ENCODE measurements at places on chromosomes 1 and 21.

DNA sequence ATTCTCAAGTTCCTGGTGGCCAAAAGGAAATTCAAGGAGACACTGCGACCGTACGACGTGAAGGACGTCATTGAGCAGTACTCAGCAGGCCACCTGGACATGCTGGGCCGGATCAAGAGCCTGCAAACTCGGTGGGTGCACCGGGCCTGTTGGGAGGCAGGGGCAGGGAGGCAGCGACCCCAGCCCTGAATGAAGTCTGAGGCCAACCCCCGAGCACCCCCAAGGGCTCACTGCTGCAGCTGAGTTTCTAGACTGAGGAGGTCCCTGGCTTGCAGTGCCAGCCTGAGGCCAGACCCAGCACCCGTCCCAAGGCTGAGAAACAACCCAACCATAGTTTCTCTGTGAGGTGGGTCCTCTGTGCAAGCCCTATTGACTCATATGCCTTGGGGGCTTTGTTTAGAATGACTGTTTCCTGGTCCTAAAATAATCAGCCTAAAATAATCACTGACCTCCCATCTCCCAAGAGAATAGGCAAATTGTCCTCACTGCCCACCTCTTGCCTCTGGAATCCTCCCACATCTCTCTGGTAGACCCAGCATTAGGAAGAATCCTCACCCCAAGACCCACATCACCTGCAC lies 27.1 kb downstream of the CITED4 start:
- no peak for DNase-seq

GRCh38 chr1:59428828-59429227 lies 131.9 kb downstream of the FGGY start:
- DNase-seq = no peak

DNA sequence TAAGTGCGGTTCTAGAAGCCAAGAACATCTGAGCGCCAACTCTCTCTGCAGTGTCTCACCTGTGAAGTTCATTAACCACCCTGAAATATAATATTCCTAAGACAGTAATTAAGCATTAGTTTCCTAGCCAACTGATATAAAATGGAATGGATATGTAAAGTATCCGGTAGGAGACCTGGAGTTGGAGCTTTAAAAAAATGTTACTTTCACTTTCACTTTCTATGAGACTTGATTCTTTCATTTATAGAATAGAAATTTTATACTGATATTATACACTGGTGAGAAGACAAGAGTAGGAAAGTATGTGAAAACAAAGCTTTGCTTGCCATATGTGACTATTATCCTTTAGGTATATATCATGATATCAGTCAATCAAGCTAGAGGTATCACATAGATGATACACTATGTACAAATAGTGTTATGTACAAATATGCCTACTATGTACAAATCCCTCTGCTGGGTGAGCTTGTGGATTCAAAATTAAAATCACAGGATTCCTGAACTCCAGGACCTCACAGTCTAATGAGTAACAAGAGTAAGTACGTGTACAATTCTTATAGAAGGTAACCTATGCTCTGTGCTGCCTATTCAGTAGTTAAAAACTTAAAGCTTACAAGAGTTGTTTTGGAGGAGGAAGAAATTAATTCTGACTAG lies 934.2 kb downstream of the TTLL7 start:
- DNase-seq = no peak

DNA sequence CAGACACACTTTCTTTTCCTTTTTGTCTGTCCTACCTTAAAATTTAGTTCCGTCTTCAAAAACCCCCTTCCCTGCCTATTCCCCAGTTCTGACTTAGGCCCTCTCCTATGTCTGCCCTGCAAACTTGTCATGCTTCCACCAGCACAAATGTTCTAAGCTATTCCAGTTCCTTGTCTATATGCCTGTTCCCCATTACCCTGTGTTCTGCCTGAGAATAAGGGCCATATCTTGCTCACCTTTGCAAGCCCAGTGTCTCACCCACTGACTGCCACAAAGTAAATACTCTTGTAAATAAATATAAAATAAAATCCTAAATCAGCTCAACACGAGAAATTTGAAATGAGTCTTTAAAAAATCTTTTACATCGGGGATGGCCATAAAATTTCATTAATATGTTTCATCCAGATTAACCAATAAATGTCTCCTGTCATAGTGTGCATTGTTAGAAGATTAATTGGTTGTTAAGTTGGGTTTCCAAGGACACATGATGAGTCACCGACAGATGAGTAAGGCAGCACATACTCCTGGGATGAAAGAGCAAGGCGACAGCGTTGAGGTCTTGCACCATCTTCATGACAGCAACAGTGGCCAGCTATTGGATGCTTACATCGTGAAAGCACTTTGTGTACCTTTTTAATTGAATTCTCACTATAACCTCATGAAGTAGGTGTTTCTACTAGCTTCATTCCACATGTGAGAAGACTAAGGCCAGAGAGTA lies 92.6 kb upstream of the NGF start:
- DNase-seq = peak; percentile 74

- DNase-seq = no peak
Measured at GRCh38 chr1:164660412-164660772, 101.4 kb downstream of the PBX1 start.

Measured in A673 (cell line).